ENCODE measurements at places on chromosomes 2 and 18. TPM values are rescaled to one million over a fixed set of nuclear protein-coding genes. Genes with fewer than 3 reads are reported as not detected.

The HTR2B gene
- total RNA-seq, result 0.17 TPM

The SULT1C2 gene
- not detected for total RNA-seq

The C2orf66 gene
- total RNA-seq, result 0.50 TPM

The FAM136A gene
- total RNA-seq, result 33.5 TPM

The RTP5 gene
- not detected for total RNA-seq

The IL36B gene
- not detected for total RNA-seq

The CPO gene
- total RNA-seq, result not detected

The ZNF521 gene
- not detected for total RNA-seq

The CNDP1 gene
- under 0.01 TPM for total RNA-seq

The MC2R gene
- total RNA-seq, result not detected

The OXER1 gene
- not detected for total RNA-seq

The GYPC gene
- 0.48 TPM for total RNA-seq

The FOXD4L1 gene
- 0.40 TPM for total RNA-seq

The PECR gene
- 8.0 TPM for total RNA-seq

The IL36RN gene
- total RNA-seq, result 1.3 TPM

The APOB gene
- not detected for total RNA-seq

The CD207 gene
- not detected for total RNA-seq

Measured in mammary epithelial cell (primary cell).